ENCODE measurements at places on chromosomes 7 and 10. TPM values are rescaled to one million over a fixed set of nuclear protein-coding genes. Genes with fewer than 3 reads are reported as not detected.

- H3K27ac ChIP-seq, result no peak overlapping the region
- no peaks in the 10 kb centered on the region for H3K27me3 ChIP-seq
- no peak overlapping the region for H3K4me3 ChIP-seq
- DNase-seq, result no peak
Observed at GRCh38 chr7:122803323-122803722, 82.9 kb downstream of the CADPS2 start.

The MCM10 gene
- 42.0 TPM for total RNA-seq

DNA sequence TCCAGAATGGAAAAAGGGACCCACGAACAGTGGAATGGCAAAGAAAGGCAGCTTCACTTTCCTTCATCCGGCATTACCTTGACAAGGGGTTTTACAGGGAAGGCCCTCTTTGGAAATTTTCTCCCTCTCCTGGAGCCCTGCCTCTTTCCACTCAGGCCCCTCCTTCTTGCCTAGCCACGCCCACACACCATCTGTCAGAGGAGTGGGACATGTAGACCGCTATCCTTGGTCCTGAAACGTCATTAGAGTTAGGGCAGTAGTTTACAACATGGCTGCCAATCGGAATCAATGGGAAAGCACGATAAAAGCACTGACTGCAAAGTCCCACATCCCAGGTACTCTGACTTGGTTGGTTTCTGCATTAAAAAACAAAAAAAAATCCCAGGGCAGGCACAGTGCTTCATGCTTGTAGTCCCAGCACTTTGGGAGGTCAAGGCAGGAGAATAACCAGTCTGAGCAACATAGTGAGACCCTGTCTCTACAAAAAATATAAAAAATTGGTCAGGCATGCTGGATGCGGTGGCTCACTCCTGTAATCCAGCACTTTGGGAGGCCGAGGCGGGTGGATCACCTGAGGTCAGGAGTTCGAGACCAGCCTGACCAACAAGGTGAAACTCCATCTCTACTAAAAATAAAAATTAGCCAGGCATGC lies 96.4 kb downstream of the MARCHF5 start:
- peak; percentile 50 for DNase-seq
- no peak overlapping the region for H3K27ac ChIP-seq
- H3K36me3 ChIP-seq, result no peaks in the 10 kb centered on the region
- no peak overlapping the region for H3K4me3 ChIP-seq
- H3K27me3 ChIP-seq, result no peaks in the 10 kb centered on the region
- no peaks in the 10 kb centered on the region for H3K4me1 ChIP-seq

- H3K27me3 ChIP-seq, result no peaks in the 10 kb centered on the region
- no peaks in the 10 kb centered on the region for H3K36me3 ChIP-seq
- H3K27ac ChIP-seq, result no peak overlapping the region
- no peak for DNase-seq
- peaks cover 21% of the 10 kb centered on the region for H3K4me1 ChIP-seq
- no peak overlapping the region for H3K4me3 ChIP-seq
Observed at GRCh38 chr7:4164556-4164955, 517.5 kb upstream of the FOXK1 start.

The ZNF488 gene
- 2.1 TPM for total RNA-seq

GRCh38 chr10:29512425-29512974 lies 122.3 kb downstream of the SVIL start:
- no peak overlapping the region for H3K4me3 ChIP-seq
- no peak overlapping the region for H3K27ac ChIP-seq

DNA sequence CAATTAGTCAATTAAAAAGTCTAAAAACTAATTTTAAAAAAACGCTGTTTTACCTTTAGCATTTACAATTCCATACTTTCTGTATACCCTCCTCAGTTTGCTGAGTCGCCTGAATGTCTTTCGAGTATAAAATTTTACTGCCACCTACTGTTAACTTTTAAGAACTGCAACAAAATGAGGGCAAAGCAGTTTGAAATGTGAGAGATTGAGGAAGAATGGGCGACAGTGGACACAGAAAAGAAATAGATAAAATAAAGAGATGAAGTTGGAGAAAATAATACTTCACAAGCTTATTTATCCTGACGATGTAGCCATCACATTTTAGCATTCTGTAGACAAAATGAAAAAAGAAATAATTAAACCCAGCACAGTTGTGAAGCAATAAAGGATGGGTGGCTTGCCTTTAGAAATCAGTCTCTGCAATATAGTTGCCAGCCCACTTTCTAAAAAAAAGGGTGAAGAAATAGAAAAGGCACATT lies 110.8 kb upstream of the PTN start:
- no peak overlapping the region for H3K27ac ChIP-seq
- no peak for DNase-seq
- H3K4me3 ChIP-seq, result no peak overlapping the region
- H3K27me3 ChIP-seq, result peaks cover 7% of the 10 kb centered on the region
- H3K36me3 ChIP-seq, result no peaks in the 10 kb centered on the region

GRCh38 chr10:114876602-114877300 lies 55.2 kb downstream of the FHIP2A start:
- peak overlapping the region; percentile 17 for H3K4me3 ChIP-seq
- no peaks in the 10 kb centered on the region for H3K36me3 ChIP-seq
- no peak overlapping the region for H3K27ac ChIP-seq
- H3K27me3 ChIP-seq, result no peaks in the 10 kb centered on the region
- H3K4me1 ChIP-seq, result peaks cover 23% of the 10 kb centered on the region

DNA sequence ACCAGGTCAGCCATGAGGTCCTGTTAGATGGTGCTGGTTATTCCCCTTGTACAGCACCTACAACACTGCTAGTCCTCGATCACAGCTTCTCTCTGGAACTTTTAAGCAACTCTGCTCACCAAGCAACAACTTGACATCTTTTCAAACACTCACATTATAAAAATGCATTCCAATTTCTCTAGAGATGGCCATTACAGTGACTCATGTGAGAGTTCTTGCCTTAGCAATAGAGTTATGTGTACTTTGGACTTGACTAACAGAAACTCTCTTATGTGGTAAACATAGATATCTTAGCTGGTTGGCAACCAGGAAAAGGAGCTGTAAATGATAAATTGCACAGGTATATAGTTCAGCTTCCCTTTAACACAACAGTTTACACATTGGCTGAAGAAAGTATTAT lies 122.2 kb downstream of the PDE1C start:
- H3K27ac ChIP-seq, result peak overlapping the region; percentile 99
- H3K27me3 ChIP-seq, result no peaks in the 10 kb centered on the region
- peaks cover 78% of the 10 kb centered on the region for H3K4me1 ChIP-seq
- peak overlapping the region; percentile 64 for H3K4me3 ChIP-seq
- H3K36me3 ChIP-seq, result peaks cover 22% of the 10 kb centered on the region

- H3K27me3 ChIP-seq, result no peaks in the 10 kb centered on the region
- H3K4me1 ChIP-seq, result peaks cover 12% of the 10 kb centered on the region
- no peak overlapping the region for H3K27ac ChIP-seq
- no peaks in the 10 kb centered on the region for H3K36me3 ChIP-seq
Observed at GRCh38 chr7:135942614-135943013, 34.5 kb downstream of the MTPN start.

DNA sequence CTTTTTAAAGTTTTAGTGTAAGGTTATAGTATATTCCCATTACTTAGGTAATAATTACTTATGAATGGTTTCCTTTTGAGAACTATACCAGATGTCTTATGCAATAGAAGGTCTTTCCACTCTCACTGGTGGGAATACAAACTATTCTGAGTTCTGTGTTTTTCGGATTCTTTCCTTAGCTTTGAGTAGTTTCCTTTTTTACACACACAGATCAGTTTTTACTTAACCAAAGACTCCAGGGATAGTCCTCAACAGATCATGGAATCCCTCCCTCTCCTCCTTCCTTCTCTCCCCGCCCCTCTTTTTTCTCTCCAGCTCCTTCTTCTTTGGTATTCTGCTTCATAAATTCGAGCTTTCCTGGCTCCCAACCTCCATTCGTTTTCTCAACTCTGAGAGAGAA lies 13.3 kb downstream of the COPG2 start:
- H3K4me1 ChIP-seq, result no peaks in the 10 kb centered on the region
- no peaks in the 10 kb centered on the region for H3K27me3 ChIP-seq
- H3K4me3 ChIP-seq, result no peak overlapping the region
- no peak overlapping the region for H3K27ac ChIP-seq
- no peak for DNase-seq

The HMX2 gene
- total RNA-seq, result not detected

GRCh38 chr10:28668363-28669226 lies 8.7 kb upstream of the BAMBI start:
- DNase-seq, result peak; percentile 71
- peak overlapping the region; percentile 79 for H3K4me3 ChIP-seq
- H3K36me3 ChIP-seq, result peaks cover 16% of the 10 kb centered on the region

DNA sequence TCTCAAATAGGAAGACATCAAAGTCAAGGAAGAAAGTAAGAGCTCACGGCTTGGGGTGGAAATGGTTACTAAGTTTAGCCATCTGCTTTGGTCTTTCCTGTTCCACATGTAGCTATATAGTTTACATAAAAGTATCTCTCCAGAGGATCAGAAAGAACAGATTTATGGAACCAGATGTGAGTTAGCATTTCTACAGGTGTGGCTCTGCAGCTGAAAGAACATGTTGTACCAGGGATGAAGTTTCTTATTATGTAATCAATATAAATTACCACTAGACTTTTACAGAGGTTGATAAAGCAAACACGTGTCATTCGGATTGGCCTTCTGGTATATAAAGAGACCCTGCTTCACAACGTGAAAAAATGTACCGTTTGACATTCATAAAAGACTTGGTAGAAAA lies 19.9 kb downstream of the CALD1 start:
- no peak for DNase-seq
- no peaks in the 10 kb centered on the region for H3K36me3 ChIP-seq
- no peak overlapping the region for H3K27ac ChIP-seq
- no peaks in the 10 kb centered on the region for H3K4me1 ChIP-seq
- H3K4me3 ChIP-seq, result no peak overlapping the region

The ATG9B gene
- total RNA-seq, result 7.9 TPM

DNA sequence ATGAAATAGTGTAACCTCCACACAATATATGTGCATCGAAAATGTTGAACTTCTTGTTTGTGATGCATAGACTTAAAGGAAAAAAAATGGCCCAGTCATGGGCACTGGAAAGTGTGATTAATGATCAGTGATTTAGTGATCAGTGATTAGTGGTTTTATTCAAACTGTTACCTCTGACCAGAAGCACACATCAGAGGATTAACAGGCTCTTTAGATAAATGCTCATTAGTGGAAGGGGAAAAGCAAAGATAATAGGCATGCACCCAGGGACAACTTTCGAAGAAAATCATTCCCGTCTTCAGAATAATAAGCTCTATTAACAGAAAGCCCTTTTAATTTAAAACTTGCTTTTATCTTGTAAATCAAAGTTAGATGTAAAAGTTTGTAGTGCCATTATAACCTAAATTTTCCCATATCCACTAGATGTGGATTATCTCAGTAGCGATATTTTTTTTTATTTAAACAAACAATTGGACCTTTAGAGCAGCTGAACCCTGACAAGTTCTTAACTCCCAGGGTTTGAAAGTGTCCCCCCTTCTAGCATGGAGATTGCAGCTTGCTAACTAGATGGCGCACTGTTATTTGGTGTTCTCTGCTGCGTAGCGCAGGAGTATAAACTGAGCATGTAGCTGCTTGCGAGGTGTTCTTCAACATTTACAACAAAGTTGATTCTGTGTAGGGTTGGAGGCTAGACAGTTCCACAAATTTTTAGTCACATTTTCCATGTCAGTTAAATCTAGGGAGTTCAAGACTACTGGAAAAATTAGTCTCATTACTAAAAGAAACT lies at the start of gene CREB5:
Gene CREB5 (plus strand): TSS at position 643 of the 787 bp plus-strand sequence. CDS start 397 bp downstream, outside the sequence.
- H3K27ac ChIP-seq, result peak within 1 kb of the TSS; percentile 78
- H3K36me3 ChIP-seq, result peaks cover 39% of the 10 kb centered on the region
- H3K27me3 ChIP-seq, result no peaks in the 10 kb centered on the region
- DNase-seq, result no peak
- peaks cover 23% of the 10 kb centered on the region for H3K4me1 ChIP-seq

- peaks cover 56% of the 10 kb centered on the region for H3K27me3 ChIP-seq
- no peak overlapping the region for H3K4me3 ChIP-seq
- H3K27ac ChIP-seq, result no peak overlapping the region
- no peaks in the 10 kb centered on the region for H3K4me1 ChIP-seq
- peaks cover 11% of the 10 kb centered on the region for H3K36me3 ChIP-seq
- no peak for DNase-seq
Observed at GRCh38 chr10:59706851-59707797, 2.5 kb downstream of the SLC16A9 start.

DNA sequence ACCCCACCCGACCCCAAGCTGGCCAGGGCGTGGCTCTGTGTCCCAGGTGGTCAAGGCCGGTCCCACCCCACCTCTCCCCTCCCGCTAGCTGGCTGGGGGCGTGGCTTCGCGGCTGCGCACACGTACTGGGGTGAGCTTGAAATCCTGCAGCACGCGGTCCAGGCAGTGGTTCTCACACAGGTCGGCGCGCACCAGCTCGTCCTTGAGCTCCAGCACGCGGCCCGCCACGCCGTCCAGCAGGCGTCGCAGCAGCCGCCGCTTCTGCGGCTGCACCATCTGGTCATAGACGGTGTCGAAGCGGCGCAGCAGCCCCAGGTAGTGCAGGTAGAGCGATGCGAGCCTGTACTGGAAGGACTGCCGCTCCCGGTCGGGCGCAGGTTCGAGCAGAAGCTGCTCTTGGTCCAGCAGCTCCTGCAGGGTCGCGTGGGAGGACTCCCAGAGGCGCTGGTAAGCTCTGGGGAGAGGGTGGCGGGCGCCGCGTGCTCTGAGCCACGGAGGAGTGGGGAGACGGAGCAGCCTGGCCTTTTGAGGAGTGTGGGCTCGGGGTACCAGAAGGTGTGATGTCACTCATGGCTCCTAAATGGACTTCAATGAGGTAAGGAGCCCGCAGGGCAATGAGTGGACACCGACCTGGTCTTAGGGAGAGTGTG lies 5.8 kb downstream of the H2BK1 start:
- no peaks in the 10 kb centered on the region for H3K36me3 ChIP-seq
- H3K27me3 ChIP-seq, result no peaks in the 10 kb centered on the region
- DNase-seq, result no peak
- no peaks in the 10 kb centered on the region for H3K4me1 ChIP-seq

DNA sequence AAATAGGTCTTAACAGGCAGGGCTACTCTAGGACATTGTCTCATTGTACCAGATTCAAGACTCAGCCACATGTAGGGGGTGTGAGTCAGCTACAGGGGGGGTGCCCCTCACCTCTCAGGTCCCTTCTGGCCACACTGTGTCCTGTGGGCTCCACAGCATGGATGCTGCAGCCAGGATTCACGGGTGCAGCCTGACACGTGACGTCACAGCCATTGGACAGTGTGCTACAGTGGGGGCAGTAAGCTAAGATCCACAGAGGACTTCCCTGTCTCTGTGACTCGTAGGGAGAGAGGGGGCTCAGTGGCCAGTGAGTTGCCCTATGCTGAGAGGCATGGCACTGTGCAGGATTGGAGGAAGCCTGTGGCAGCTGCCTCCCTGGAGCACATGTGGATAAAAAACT lies 77.9 kb downstream of the TMEM178B start:
- no peak overlapping the region for H3K27ac ChIP-seq
- H3K4me3 ChIP-seq, result no peak overlapping the region
- DNase-seq, result no peak

GRCh38 chr10:63166742-63167258 lies 33.7 kb downstream of the NRBF2 start:
- peak; percentile 60 for DNase-seq
- no peak overlapping the region for H3K27ac ChIP-seq
- H3K4me1 ChIP-seq, result no peaks in the 10 kb centered on the region
- H3K27me3 ChIP-seq, result no peaks in the 10 kb centered on the region

The MACC1 gene
- 199 TPM for total RNA-seq

The UPP1 gene
- 75.4 TPM for total RNA-seq

DNA sequence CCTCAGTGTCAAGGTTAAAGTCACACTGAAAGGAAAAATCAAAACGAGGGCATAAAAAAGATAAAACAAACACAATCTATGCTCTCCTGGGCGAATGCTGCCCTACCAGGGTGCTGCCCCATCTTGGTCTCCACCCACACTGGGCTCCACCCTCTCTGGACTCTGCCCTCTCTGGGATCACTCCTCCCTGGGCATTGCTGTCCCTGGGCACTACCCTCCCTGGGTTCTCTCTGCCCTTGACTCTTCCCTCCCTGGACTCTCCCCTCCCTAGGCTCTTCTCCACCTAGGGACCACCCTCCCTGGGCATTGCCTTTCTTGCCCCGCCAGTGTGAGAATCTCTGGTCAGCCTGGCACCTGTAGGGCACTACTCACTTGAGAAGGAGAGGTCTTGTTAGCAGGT lies 8.6 kb downstream of the GDF2 start:
- DNase-seq, result peak; percentile 38
- H3K36me3 ChIP-seq, result no peaks in the 10 kb centered on the region
